OCI-M1 (cell line): ENCODE measurements at places on chromosomes 7 and 10.

- no peak for DNase-seq
Observed at GRCh38 chr7:155951554-155952158, 139.4 kb upstream of the SHH start.

DNA sequence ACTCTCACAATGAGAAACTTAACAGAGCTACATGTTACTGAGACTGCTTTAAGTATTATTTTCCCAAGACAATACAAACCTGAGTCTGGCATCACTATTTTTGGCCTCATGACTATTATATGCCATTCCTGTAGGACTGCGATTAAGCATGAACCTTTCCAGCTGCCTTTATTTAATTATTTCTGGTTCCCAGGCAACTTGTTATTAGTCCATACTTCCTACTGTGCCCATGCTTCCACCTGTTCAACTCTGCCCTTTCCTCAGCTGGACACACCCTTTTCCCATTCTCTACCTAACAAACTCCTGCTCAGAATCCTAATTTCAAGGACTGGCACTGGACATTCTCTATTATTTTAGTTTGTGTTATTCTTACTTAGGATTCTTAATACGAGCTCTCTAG, 8.1 kb upstream of the CROT start:
- DNase-seq = no peak

DNA sequence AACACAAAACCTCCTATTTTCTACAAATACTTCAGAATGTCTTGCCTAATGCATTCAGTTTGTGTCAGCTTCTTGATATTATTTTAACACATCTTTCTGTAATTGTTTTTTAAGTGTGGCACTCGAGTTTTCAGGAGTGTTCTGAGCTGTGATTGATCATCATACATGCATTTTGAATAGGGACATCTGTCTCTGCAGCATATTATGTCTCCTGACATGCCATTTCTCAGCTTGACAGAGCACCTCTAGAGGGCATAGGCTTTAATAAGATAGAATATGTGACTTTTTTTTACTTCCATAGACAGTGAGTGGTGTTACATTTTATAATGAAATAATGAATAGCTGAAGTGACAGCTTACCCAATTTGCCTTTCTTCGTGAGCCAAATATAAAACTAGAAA, 219.2 kb upstream of the HDAC9 start:
- peak; percentile 14 for DNase-seq

- DNase-seq = peak; percentile 32
Observed at GRCh38 chr10:79052291-79053080, 16.3 kb upstream of the ZMIZ1 start.

GRCh38 chr10:70186571-70186970, 16.3 kb upstream of the SAR1A start:
- no peak for DNase-seq

DNA sequence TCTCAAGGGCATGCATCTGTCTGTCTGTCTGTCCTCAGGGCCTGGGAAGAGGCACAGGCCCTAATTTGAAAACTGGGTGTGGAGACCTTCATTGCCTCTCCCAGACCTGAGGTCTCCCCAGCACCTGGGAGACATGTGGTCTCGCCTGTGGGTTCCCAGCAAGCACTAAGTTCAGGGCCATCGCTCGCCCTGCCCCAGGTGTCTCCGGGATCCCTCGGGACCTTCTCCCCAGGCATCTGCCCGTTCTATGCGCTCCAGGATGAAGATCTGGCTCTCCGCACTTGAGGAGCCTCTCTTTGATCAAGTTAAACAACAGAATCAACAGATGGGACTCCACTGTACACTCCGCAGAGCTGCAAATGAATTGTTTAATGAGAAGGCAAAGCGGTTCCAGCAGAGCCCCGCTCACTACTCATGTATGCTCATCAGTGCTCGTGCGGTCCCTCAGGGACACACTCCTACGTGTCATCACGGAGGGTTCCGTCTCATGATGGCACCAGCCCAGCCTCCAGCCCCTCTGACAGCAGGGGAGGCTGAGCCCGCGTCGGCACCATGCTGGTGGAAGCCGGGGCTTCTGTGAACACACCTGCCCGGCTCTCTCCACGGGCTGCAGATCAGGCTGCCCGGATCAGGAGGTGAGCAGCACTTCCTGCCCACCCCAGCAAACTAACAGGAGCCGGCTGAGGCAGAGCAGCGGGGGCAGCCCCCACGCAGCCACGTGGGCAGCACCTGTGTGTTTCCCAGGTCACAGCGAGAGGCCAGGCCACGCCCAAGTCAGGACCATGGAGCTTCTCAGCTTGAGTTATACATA, 132.8 kb downstream of the TCERG1L start:
- DNase-seq = no peak

DNA sequence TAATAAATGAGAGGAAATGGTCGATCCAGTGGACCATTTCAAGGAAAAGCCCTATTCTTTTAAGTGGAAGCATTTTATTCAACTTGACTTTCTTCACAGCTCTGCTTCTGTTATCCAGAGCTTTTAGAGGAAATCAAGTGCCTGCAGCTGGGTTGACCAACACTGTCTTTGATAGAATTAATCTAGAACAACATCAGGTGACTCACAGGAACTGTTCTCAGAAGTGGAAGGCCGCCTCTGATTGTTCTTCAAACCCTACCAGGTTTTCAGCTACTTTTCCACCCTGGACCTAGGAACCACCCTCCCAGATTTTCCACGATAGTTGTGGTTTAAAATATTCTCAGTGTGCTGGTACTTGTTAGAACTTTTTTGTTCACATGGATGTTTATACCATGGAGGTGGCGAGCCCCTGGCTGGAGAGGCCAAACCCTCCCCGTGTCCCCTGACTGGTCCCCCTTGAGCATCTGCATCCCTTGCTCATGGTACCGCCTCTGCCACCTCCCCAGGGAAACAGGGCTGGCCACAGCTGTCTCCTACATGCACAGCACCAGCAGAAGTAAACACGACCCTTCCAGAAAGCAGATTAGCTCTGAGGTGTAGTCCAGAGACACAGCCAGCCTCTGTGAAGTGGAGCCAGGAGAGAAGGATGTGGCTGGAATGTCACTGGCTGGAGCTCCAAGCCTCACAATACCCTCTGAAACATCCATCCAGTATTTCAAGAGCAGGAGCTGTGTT, 293.3 kb downstream of the USP6NL start:
- no peak for DNase-seq

DNA sequence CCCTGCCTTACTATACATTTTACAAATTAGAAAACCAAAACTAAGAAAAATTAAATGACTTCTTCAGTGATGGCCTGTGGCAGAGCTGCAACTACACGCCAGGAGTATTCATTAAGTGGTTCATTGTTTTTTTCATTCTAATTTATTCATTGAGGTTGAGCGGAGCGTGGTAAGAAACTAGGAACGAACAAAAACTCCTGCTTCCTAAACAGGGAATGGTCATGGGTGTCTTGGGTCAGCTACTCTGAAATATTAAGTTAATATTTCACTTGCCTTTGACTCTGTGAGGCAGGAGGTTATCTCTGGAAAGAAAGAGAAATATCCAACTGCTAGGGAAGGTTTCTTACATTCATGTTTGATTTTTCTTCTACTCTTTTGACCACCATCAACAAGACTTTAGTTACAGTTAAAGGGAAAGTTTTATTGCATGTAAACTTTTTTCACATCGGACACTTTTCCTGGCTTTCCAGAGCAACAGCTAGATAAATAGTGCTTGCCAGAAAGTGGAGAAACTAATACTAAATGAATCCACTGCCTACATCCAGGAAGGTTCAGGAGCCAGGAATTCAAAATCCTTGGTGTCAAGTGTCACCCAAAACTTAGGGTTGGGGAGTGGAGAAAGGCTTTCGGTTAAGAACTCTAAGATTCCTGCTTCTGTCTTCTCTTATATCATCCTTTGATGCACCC, 896 bp upstream of the GNG11 start:
- no peak for DNase-seq

- DNase-seq = no peak
Observed at GRCh38 chr10:78062296-78062695, 28.6 kb downstream of the RPS24 start.

- no peak for DNase-seq
Observed at GRCh38 chr10:85311613-85312337, 983.4 kb downstream of the CCSER2 start.

- DNase-seq = peak; percentile 33
Observed at GRCh38 chr7:70208236-70209063, 610.2 kb downstream of the AUTS2 start.

GRCh38 chr7:114718861-114719260, 203.0 kb upstream of the MDFIC start:
- no peak for DNase-seq

GRCh38 chr7:44590910-44591309, 8.9 kb upstream of the TMED4 start:
- no peak for DNase-seq

GRCh38 chr7:55534262-55534915, 37.9 kb downstream of the VOPP1 start:
- peak; percentile 3 for DNase-seq

- peak; percentile 38 for DNase-seq
Observed at GRCh38 chr10:93813507-93814465, 56.0 kb downstream of the LGI1 start.

- DNase-seq = no peak
Observed at GRCh38 chr10:113801569-113801968, 50.1 kb downstream of the PLEKHS1 start.

DNA sequence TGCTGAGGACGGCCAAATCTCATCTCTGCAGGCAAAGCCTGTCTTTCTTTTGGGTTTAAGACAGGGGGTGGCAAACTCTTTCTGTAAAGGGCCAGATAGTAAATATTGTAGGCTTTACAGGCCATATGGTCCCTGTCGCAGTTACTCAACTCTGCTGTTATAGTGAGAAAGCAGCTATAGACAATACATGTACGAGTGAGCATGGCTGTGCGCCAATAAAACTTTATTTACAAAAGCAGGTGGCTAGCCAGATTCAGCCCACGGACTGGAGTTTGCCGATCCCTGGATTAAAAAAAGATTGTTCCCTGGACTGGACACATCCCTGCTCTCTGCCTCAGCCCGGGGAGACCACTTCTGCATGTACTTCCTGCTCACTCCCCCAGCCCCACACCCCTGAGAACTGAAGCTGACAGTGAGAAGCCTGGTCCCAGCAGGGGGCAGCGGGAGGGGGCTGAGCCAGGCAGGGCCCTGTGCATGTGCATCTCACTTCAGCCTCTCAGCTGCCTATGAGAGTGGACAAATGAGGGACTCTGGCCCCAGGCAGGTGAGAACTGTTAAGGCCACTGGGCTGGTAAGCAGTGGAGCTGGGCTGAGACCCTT, 392.4 kb downstream of the PLXNA4 start:
- no peak for DNase-seq

GRCh38 chr7:114819616-114820362, 102.1 kb upstream of the MDFIC start:
- DNase-seq = no peak

- peak; percentile 62 for DNase-seq
Observed at GRCh38 chr10:65430979-65431378, 1494.9 kb upstream of the LRRTM3 start.
